Pons (tissue), 1 donor: ENCODE measurements at places on chromosomes 11 and 22.
A peak's percentile ranks its signal among the peaks of the same experiment; 100 is the strongest.

GRCh38 chr11:34609187-34609751, 11.6 kb upstream of the EHF start:
- DNase-seq, result no peak

GRCh38 chr11:454043-454442, 4.0 kb downstream of the PTDSS2 start:
- no peak for DNase-seq

GRCh38 chr11:96073536-96073935, 149.6 kb upstream of the MTMR2 start:
- DNase-seq, result no peak

- no peak for DNase-seq
Measured at GRCh38 chr11:47220401-47220821, 5.6 kb downstream of the DDB2 start.

DNA sequence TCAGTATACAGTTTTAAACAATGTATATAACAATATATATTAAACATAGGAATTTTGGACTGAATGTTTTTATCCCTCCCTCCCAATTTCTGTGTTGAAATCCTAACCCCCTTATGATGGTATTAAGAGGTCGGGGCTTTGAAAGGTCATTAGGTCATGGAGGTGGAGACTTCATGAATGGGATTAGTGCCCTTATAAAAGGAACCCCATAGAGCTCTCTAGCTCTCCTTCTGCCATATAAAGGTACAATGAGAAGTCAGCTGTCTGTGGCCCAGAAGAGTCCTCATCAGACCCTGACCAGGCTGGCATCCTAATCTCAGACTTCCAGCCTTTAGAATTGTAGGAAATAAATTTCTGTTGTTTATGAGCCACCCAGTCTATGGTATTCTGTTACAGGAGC, 6.5 kb downstream of the NNMT start:
- DNase-seq, result no peak

DNA sequence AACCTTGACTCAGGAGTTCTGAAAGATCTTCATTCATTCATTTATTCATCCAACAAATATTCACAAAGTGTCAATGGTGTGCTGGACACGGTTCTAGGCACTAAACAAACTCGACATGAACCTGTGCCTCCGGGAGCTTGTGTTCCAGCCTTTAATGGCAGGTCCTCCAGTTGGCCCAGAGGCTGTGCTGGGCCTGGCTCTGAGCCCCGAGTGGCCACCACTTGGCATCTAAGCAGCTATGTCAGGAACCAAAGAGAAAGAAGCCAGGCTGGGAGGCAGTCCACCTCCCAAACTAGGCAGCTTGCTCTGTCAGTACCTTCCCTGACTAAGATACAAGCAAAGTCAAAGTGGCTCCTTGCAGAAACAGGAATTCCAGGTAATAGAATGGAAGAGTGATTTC, 233.6 kb downstream of the BUD13 start:
- no peak for DNase-seq

- no peak for DNase-seq
Measured at GRCh38 chr11:133601641-133602040, 69.3 kb upstream of the OPCML start.

DNA sequence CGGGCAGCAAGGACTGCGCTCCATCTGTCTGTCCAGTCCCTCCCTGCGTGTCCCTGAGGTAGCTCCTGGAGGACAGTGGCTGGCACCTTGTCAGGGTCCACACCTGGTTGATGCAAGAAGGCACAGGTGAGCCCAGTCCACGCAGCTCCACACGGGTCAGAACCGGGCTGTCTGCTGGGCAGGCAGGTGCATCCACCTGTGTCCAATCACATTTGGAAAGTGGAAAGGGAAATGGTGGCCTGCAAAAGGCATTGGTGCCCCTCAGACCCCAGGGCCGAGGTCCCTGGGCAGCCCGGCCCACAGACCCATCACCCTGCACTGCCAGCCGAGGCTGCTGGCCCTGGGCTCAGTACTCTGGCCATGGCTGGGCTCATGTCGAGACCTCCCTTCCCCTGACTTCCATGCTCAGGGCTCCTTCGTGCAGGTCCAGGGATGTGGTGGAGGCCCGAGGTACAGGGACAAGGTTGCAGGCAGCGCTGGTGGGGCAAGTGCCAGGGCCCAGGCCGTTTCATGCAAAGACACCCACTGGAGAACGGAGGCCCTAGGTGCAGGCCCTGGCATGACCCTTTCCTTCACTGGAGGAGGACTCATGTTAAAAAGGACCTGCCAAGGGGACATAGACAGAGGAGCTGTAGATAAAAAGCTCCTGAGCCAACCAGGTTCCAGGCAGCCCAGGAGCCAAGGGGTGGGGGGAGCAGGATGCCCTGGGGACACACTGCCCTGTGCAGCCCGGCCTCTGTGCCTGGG, 38.9 kb upstream of the TH start:
- DNase-seq, result no peak

DNA sequence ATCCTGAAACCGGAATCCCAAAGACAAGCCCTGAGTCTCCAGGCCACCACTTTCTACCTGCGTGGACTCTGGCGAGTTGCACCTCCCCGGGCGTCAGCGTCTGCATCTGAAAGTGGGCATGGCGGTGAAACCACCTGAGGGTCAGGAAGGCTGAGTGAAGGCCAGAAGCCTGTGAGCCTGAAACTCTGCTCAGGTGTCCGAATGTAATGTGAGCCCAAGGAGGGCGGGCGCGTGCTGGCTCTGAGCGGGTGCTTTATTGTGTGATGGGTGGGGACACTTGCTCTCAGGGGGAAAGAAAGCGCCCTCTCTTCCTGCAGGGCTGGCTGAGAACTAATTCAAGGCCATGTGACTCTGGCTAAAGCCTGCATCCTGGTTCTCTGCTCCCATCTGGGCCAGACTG, 135.6 kb downstream of the ST3GAL4 start:
- no peak for DNase-seq

DNA sequence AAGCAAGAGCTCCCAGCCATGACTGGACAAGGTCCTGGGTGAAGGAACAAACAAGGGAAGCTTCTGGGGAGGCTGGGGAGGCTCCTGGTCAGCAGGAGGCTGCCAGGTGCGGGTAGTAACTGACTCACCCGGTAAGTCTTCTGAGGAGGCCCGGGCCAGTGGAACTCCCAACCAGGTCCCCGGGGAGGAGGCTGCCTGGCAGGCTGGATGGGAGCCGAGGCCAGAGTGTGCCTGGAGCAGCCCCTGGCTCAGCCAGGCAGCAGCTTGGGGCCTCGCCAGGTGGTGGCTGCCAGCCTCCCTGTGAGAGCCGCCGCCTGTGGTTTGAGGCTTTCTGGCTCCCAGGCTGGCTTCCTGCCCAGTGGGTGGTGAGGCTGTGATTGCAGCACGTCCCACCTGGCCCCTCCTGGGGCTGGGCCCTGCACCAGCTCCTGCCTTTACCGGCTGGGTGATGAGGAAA, 46.2 kb downstream of the IGF2 start:
- peak; percentile 1 for DNase-seq

DNA sequence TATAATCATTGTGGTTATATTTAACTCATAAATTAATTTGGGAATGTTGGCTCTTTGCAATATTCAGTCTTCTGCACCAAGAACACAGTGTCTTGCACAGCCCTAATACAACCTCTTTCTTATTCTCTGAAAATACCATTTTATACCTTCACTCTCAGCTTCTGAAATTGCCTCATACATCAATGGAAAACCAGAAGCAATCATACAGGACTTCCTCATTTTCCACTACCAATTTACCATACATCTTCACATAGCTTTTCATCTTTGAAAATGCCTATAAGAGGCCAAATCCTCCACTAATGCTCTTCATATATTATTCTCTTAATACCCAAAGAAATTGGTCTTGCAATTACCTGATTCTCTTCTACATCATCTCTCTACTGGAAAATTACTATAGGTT, 4.3 kb upstream of the OR2AG1 start:
- DNase-seq, result no peak

DNA sequence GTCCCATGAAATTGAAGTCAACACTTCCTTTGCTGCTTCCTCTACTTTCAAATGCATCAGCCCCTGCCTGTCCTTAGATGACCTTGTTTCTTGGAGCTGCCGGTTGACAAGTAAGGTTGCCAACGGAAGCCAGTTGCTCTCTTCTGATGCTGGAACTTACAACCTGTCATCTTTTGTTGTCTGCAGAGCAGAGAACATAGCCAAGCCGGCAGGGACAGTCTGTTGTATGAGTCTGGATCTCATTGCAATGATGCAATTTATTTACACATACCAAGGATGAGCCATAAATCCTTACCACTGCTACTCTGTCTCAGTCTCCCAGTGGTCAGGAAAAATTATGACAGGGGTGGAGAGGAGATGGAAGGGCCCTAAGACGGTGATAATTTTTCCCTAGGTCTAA, 151.4 kb downstream of the BLID start:
- no peak for DNase-seq

DNA sequence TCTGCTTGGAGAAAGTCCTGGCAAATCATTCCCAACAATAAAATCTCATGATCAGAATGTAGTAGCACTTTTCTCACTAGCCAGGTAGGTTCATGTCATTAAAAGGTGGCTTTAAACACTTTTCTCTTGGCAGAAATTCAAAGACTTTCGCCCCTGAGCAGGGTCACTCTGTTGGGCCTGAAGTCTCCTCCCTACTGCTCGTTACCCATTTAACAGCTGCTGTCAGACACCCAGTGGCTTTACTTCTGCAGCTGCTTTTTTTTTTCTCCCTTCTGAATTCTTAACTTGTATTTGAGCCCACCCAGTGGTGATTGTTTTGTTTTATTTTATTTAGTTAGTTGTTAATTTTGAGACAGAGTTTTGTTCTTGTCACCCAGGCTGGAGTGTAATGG, 25.0 kb downstream of the ARHGAP8 start:
- no peak for DNase-seq

DNA sequence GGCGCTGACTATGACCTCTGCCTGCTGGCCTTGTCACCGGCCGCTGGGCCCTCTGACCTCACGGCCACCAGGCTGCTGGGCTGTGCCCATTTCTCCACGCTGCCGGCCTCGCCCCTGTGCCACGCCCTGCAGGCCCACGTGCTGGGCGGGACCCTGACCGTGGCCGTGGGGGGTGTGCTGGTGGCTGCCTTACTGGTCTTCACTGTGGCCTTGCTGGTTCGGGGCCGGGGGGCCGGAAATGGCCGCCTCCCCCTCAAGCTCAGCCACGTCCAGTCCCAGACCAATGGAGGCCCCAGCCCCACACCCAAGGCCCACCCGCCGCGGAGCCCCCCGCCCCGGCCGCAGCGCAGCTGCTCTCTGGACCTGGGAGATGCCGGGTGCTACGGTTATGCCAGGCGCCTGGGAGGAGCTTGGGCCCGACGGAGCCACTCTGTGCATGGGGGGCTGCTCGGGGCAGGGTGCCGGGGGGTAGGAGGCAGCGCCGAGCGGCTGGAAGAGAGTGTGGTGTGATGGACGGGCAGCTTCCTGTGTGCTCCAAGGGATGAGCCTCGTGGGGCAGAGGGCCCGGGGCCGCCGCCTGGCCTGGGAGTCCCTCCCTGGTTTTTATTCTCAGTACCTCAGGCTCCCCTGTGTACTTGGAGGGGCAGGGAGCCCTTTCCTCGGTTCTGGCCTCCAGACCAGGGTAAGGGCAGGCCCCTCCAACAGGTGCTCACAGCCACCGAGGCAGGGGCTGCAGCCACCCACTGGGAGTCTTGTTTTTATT, 3.0 kb downstream of the LRFN4 start:
- no peak for DNase-seq

- no peak for DNase-seq
Measured at GRCh38 chr11:92572559-92572958, 347.9 kb downstream of the FAT3 start.

- no peak for DNase-seq
Measured at GRCh38 chr22:49934891-49935557, 16.6 kb downstream of the CRELD2 start.

DNA sequence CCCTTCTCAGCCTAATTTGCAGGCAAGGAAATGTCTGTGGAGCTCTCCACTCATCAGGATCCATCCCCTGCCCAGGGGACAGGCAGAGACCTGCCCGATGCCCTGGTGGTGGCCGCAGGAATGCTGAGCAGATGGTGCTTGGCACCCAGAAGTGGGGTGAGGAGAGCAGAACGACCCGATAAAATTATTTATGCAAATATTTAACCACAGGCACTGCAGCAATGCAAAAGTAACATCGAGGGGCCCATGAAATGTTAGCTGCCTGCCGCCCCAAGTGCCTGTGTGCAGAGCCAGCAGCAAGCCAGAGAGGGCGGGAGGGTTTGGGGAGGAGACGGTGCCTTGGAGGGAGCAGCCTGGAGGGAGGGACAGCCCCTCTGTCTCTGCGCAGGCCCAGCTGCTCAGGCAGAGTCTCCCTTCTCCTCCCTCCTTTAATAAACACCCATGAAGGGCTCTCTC, 205.5 kb downstream of the CTTN start:
- no peak for DNase-seq

GRCh38 chr11:10293423-10294289, at the start of gene SBF2:
Gene SBF2 (minus strand): TSS chr11:10294219. CDS start chr11:10294069, 150 bp downstream.
- peak; percentile 75 for DNase-seq

- DNase-seq, result no peak
Measured at GRCh38 chr11:74557526-74557925, 34.9 kb upstream of the POLD3 start.

DNA sequence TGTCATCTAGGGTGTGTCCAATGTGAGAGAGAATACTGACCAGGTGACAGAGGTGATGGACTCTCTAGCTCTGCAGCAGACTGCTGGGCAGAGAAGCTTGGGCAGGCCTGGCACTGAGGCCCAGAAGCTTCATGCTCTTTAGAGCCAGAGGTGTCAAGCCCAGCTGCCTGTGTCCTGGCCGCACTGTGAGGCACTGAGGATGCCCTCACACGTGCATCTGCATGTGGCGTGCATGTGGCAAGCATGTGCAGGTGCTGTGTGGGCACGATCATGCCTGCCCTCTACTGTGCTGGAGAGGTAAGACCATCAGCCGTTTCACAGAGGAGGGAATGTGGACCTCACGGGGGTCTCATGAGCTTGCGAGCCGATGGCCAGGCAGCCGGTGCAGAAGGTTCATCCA, 15.8 kb upstream of the TXNRD2 start:
- no peak for DNase-seq

- DNase-seq, result no peak
Measured at GRCh38 chr11:47035108-47035507, 98.5 kb downstream of the CSTPP1 start.

GRCh38 chr22:49408102-49408836, 419.4 kb downstream of the BRD1 start:
- DNase-seq, result no peak

- DNase-seq, result no peak
Measured at GRCh38 chr22:25806579-25806978, 64.6 kb downstream of the MYO18B start.

- DNase-seq, result no peak
Measured at GRCh38 chr11:124646148-124646547, 23.5 kb downstream of the TBRG1 start.

DNA sequence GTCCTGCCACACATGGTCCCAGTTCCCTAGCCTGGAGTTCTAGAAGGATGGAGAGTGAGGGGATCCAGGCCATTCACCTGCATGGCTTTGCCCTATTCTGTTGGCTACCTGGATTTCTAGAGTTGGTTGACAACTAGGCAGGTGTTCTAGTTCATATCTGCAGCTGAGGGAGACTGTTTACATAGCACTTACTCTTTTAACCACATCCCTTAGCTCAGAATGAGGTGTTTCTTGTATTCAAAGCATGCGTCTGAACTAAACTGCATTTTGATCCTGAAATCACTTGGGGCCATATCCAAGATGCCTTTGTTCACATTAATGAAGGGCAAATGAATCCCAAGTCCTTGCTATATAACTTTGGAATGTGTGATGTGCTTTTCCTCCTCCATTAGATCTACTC, 60.9 kb downstream of the SYT13 start:
- DNase-seq, result no peak
